Hindlimb muscle (tissue), 1 donor: ENCODE measurements at places on chromosomes 7 and 10.

GRCh38 chr7:141974831-141975230, 1.3 kb upstream of the TAS2R38 start:
- DNase-seq: no peak

GRCh38 chr7:14583518-14583917, 319.0 kb downstream of the DGKB start:
- no peak for DNase-seq

DNA sequence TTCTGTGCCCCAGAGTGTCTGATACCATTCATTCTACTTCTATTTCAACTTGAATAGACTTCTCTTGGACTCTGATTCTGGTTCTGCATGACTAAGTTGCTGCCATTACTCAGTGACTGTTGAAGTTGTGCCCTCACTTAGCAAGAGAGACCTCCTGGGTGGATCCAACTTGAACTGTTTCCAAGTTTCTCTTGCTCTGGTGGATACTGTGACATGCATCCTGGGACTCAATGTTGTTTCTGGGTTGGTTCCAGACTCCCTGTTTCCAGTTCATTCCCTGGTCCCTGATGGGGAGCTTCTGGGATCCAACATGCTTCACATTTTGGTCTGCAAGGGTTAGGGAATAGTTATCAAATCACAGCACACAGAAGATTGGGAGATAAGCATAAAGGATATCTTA, 26.2 kb upstream of the PRPF18 start:
- no peak for DNase-seq

DNA sequence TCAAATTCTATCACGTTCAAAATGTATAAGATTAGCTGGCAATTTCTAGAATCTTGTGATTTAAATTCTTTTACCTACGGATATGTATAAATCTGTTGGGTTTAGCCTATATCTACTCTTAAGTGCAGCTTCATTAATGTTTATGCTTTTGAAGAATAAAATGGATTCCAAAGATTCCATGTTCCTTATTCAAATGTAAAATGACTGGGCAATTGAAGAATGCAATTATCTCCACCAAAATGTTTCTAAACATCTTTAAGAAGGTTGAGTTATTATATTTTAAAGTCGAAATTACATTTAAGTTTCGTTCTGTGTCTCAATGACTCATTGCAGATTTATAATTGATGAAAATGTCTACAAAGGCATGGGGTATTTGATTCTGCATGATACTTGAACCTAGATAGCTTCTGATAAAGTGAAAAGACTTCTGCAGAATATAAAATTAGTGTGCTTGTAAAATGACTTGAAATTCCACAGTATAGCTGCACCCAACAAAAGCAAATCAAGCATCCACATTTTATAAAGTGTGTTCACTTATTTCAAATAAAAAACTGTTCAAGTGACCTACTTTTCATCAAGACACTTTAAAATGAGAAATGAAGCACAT, 697.0 kb upstream of the PCDH15 start:
- no peak for DNase-seq

- peak; percentile 34 for DNase-seq
Measured at GRCh38 chr10:14608381-14609001, 166.2 kb downstream of the FAM107B start.

- peak; percentile 54 for DNase-seq
Measured at GRCh38 chr7:18086165-18087025, 58.7 kb upstream of the PRPS1L1 start.
